ENCODE measurements at places on chromosomes 2 and 18.

DNA sequence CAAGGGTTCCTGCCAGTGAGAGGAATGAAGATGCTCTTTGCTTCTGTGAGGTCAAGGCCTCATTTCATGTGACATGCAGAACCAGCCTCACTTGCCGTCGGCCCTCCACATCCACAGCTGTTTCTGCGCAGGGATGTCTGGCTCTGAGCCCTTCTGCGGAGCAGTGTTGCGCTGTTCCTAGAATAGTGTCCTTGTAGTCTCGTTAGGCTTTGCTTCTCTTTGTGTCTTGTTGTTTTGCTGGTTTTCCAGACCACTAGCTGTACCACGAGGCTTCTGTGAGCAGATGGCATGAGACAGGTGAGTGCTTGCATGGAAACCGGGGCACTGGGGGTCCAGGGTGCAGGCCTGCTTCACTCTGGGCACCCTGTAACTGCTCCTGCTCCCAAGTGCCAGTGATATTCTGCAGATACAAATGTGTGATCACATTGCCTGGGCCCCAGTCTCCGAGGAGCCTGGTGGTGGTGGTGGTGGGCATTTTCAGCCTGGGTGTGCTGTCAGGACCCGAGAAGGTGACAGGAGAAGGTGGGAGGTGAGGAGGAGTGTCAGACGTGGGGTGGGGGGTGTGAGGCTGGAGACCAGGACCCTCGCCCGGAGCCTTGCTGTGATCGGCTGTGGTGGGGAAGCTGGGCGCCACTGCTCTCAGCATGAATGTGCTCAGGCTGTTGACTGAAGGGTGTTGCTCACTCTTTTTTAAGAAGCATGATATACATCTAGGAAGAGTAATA lies 34.3 kb downstream of the LDLRAD4 start:
- no peak for DNase-seq

GRCh38 chr2:84989422-84989821 lies 18.5 kb downstream of the KCMF1 start:
- no peak for DNase-seq

GRCh38 chr18:49447810-49448745 lies 12.4 kb downstream of the DYM start:
- peak; percentile 76 for DNase-seq

- no peak for DNase-seq
These were observed 424.3 kb upstream of the MEX3C start for GRCh38 chr18:51621864-51622160.

GRCh38 chr2:239004274-239005015 lies 156.6 kb downstream of the TWIST2 start:
- DNase-seq = no peak

GRCh38 chr2:176845718-176846117 lies 366.9 kb upstream of the HNRNPA3 start:
- DNase-seq = no peak

GRCh38 chr18:7116792-7117389 lies 706 bp downstream of the LAMA1 start:
- peak; percentile 17 for DNase-seq

GRCh38 chr18:45171679-45172191 lies 443.5 kb upstream of the SLC14A2 start:
- DNase-seq = no peak

DNA sequence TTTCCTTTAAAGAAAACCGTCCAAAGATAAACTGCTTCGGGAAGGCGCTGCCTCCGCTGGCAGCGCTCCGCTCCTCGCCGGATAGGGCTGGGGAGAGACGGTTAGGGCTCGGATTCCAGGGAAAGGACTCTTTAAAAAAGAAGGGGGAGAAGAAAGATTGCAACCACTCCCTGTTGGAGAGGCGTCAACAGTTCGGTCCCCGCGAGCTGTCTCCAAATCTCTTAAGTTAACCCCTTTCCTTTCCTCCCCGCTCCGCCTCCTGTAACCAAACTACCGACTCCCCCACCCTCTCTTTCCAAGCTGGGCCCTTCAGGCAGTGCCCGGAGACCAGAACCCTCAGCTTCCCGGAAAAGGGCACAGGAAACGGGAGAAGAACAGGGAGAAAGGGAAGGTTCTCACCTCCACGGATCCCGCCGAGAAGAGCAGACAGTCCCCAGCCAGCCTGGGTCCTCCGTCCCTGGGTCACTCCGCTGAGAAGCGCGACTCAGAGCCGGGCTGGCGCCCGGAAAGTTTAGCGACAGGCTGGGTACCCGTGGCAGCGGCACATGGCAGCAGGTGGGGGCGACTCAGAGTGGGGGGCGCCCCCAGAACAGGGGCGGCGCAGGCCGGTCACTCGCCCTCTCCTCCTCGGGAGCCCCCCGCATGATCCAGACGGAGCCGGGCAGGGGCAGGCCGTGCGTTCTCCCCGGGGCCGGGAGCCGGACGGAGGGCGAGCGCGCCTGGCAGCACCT lies 675 bp downstream of the FZD5 start:
- peak; percentile 20 for DNase-seq

DNA sequence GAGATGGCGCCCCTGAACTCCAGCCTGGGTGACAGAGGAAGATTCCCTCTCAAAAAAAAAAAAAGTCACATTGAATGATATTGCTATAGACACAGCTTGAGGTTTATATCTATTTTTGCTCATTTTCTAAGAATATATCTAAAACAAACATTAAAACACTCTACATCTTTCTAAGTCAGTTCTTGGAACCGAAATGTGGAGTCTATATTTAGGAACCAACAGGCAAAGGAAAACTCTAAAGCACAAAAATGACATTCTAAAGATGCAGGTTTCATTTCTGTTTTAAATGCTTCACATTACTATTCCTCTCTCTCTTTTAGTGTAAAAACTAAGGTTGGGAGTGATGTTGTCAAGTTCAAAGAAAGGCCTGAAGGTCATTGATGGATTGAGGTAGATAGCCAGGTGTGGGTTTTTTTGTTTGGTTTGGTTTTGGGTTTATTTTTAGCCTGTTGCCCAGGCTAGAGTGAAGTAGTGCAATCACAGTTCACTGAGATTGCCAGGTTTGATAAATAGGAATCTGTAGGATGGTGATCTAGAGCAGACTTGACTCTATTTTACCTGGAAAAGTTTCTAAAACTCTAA lies 194.0 kb upstream of the RBBP8 start:
- DNase-seq = no peak

- no peak for DNase-seq
These were observed 468.7 kb upstream of the FANCL start for GRCh38 chr2:58709687-58710354.

DNA sequence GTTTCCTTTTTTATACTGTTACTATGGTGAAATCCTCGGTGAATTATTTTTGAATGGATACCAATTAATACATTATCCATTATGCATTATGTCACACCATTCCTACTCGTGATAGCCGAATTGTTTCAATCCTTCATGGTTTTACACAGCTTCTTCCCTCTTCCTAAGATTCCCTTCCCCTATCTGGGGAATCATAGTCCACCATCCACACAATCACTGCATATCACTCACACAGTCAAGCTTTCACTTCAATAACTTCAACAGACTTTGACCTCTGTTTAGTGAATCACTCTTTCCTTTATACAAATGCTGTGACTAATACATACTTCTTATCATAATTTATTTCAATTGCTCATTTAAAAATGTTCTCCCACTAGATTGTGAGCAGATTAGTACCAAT lies 1108.1 kb upstream of the LRRTM1 start:
- no peak for DNase-seq

- DNase-seq = no peak
These were observed 127.1 kb downstream of the BCL11A start for GRCh38 chr2:60426341-60426740.

DNA sequence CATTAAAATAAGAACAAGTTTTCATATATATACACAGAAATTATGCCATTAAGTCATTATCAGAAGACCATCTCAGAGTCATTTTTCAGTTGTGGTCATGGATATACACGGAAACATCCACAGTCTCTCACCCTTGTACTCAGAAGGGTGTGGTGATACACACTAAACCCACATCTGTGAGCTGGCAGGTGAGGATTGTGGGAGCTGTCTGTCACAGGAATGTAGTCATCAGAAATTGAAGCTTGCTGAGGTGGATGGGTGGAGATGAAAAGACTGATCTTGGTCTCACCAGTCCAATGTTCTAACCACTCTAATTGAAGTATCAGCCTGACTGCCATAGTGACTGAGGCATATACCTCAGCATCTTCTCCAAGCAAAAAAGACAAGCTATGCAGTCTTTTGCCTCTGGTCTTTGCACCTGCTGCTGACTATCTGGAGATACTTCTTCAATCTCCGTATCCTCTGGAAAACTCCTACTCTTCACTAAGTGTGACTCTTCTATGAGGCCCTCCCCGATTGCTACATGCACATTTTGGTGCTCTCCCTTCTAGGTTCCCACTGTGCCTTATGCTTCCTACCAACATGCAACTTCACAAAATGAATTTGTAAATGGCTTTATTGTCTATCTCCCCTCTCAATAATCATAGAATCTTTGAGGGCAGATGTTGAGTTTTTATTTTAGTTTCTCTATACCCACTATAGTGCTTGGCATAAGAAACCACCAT lies 232.8 kb downstream of the DYM start:
- no peak for DNase-seq

- DNase-seq = peak; percentile 55
These were observed 7.1 kb upstream of the NAPG start for GRCh38 chr18:10518595-10519255.

DNA sequence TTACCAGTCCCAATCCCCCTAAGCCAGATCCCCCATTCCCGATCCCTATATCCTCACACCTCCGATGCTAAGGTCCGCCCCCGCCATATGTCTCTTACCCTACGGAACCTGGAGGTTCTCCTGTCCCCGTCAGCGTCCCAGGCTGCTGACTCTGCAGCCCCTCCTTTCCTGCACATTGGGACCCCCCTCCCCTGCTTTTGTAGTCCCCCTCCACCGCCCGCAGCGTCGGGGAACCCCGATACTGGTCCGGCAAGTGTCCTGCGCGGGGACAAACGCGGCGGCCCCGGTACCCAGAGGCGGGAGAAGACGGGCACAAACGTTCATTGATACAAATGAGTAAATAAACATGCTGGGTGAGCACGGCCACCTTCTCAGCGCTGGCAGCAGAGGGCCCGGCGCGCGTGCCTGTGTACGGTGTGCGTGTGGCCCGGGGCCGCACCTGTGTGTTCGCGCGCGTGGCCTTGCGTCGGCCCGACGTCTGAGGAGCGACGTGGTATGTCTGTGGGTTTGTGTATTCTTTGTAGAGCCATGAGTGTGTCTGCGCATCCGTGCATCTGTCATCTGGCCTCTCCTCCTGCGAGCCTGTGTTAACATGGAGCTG lies 2.0 kb upstream of the CYP26B1 start:
- DNase-seq = no peak

DNA sequence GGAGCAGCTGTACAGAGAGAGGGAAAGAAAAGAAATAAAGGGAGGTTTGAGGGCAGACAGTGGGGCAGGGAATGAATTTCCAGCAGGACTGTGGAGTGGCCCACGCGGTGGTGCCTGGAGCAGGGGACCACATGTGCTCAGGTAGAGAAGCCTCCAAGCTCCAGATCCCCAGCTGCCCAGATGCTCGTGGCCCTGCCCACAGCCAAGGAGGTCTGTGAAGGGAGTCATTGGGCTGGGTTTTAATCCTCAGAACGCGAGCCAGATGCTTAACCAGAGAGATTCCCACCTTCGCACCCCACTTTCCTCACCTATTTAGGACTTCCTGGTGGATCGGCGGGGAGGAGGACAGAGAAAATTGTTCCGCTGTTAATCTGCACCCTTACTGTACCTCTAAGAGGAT lies 369.4 kb downstream of the PARD3B start:
- no peak for DNase-seq

- DNase-seq = no peak
These were observed 127.5 kb upstream of the TTC39C start for GRCh38 chr18:23887035-23887434.
